ENCODE measurements at places on chromosomes 11 and 22.

DNA sequence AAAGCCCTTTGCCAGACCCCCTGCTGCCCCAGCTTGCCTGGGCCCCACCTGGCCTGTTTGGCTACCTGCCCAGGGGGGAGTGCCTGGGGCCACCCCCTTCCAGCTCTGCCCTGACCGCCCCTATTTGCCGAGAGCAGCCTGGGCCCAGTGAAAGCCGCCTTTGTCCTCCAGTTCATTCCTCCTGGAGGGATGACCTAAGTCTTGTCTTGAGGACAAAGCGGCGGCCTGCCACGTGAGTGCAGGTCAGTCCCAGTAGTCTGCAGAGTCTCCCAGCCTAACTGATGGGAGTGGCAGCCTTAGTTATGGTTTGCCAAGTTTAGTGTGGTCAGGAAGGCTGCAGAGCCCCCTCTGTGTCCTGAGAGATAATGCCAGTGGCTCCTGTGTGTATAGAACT lies 115.9 kb upstream of the CRYBB3 start:
- no peak for DNase-seq

DNA sequence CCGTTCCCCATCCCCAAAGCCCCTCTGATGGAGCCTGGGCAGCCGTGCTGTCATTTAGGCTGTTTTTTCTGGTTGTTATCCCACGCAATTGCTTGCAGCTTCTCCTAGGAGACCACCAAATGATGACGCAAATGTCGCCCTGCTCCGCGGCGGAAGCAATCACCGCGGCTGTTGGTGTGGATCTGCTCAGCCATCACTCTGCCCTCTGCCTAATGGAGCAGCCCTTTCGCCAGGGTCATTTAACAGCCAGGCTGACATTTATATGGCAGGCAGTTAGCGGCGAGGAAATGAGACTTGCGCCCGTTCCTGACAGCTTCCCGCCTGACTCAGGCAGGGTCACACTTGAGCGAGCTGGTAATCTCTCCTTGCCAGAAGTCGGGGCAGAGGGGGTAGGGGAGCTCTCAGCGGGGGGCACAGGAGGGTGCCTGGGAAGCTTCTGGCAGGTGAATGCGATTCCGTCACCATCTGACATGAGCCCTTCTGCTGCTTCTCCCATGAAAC lies 97.9 kb upstream of the RTL6 start:
- no peak for DNase-seq

- no peak for DNase-seq
Measured at GRCh38 chr11:9568161-9568853, 5.2 kb upstream of the WEE1 start.

- no peak for DNase-seq
Measured at GRCh38 chr11:129992161-129992944, 10.3 kb downstream of the PRDM10 start.

GRCh38 chr11:70378506-70379134 lies 19.7 kb upstream of the CTTN start:
- no peak for DNase-seq

DNA sequence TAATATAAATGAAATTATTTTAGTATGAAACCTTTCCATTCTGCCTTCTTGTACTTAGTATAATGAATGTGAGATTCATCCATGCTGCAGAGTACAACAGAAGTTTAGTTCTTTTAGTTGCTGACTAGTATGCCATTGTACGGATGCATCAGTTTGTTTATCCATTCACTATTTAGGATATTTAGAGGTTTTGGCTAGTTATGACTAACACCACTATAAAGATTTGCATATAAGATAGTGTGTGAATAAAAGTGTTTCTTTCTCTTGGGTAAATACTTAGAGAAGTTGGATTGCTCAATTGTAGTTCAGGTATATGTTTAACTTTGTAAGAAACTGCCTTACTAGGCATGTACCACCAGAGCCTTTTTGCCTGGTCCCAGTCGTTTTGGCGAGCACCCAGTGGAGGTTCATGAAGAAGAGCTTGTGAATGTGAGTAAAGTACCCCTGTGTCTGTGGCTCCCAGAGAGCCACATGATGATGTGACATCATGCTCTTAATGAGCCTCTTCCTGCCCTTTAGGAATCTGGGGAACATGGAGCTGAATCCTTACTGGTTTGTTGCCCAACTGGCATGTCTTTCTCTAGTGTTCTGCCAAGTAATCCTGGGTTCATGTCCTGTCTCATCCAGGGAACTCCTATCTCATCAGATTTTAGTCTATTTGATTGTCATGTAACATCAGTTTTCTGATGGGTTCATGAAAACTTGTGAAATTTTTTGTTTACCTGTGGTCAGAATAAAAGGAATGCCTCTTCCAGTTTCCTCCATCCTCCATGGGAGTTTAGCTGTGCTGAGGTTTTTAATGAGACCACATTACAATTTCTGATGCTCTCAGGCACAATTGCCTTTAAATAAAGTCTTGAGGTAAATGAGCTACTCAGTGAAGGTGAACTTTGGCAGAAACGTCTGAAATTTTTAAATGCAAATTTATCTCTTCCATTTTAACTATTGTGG lies 234.8 kb downstream of the CASP12 start:
- DNase-seq: peak; percentile 35

GRCh38 chr11:20367313-20367948 lies 3.9 kb downstream of the HTATIP2 start:
- peak; percentile 72 for DNase-seq

DNA sequence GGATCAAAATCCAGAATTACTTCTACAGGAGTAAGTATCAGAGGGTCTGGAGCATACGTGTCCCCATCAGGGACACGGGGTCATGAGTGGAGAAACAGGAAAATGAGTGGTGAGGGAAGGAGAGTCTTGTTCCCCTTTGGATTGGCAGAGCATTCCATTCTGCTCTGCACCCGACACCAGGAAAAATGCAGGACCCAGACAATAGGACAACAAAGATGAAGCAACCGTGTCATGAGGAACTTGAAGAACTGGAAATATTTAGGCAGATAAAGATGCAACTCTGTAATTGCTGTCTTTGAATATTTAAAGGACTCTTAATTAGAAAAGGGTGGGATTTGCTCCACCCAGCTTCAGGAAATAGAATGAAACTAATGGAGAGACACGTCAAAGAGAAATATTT lies 89.0 kb upstream of the BLID start:
- DNase-seq: no peak

GRCh38 chr22:40194656-40195055 lies 16.9 kb downstream of the TNRC6B start:
- DNase-seq: no peak

GRCh38 chr22:25081409-25081824 lies 118.2 kb upstream of the CRYBB3 start:
- no peak for DNase-seq

DNA sequence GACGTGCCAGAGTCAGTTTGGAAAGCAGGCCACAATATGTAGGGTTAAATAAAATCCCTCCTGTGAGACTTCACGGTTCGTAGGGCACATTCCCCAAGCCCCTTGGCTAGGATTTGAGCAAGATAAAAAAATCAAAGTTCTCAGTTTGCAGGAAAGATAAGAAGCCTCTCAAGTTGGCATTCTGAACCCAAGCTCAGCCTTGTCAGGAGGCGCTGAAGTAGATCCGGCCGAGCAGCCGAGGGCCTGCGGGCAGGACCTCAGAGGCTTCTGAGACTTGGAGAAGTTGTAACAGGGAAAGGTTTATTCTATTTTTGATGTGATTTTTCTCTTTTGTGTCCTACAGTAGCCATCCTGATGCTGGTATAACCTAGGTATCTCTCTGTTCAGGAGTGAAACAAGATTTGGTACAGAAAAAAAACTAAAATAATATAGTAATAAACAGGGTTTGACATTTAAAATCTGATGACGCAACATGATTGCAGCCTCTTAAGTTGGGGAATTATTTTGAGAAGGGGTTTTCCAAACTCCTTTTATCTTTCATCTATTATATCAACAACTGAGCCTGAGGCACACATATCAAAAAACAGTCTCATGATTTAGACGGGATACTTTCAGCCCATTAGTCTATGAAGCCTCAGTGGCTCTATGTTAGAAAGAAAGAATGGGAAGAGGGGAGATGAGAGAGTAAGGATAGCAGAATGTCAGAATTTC lies 10.1 kb downstream of the PATE2 start:
- DNase-seq: no peak

GRCh38 chr11:122144752-122145151 lies 28.7 kb upstream of the BLID start:
- DNase-seq: no peak

Measured in epithelial cell of proximal tubule (primary cell).